CD4-positive, alpha-beta T cell treated with Interferon gamma for 1 hour (primary cell): ENCODE measurements at places on chromosomes 7 and 10.
A peak's percentile ranks its signal among the peaks of the same experiment; 100 is the strongest.

DNA sequence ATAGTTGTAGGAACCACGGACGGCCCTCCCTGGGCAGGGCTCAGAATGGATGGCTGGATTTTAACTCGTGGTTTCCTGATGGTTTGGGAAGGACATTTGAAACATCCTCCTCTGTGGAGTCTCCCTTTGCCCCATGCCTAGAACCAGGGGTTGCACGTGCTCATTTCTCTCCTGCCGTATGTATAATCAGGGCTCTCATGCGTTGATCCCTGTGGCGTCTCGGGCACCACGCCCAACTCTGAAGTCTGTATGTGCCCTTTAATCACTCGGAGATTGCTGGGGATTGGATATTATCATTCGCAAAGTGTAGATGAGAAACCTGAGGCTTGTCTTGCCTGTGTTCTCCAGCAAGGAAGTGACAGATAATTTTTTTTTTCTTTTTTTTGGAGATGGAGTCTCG lies 257.1 kb downstream of the CAMK1D start:
- DNase-seq: no peak

- DNase-seq: peak; percentile 17
Measured at GRCh38 chr7:157274991-157275427, 61.8 kb upstream of the DNAJB6 start.

- no peak for DNase-seq
Measured at GRCh38 chr10:53699684-53700083, 927.1 kb upstream of the MBL2 start.

DNA sequence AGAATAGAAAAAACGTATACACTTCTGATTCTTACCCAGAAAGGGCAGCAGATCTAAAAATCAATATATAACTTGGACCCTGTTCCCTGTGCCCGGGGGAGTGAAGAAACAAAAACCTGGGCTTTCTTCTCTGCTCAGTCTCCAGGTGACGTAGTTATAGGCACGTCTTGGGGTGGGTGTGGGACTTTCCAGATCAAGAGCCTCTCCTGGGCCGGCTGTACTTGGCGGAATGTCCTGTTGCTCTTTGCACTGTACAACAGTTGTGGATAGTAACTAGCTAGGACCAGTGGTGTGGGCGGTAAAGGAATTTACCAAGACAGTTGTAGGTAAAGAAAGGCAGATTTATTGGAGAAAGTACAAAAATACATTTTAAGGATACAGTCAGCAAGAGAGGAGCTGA lies 40.4 kb upstream of the STEAP4 start:
- no peak for DNase-seq

- no peak for DNase-seq
Measured at GRCh38 chr10:23096802-23097549, 1.6 kb downstream of the MSRB2 start.

DNA sequence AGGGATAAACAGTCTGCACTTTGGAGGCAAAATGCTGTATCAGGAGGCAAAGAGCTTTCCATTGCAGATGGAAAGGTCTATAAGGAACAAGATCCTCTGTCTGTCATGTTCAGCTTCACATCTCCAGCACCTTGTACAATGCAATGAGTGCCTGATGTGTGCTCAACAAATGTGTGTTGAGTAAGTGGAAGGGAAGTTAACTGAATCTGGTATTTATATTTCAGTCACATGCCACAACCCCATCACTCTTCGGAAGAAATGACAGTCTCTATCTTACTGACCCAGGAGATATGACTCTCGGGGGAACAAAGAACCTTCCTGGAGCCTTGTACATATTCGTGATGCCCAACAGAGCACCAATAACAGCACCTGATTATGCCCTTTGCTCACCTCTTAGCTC lies 20.0 kb upstream of the DNAJC1 start:
- no peak for DNase-seq

DNA sequence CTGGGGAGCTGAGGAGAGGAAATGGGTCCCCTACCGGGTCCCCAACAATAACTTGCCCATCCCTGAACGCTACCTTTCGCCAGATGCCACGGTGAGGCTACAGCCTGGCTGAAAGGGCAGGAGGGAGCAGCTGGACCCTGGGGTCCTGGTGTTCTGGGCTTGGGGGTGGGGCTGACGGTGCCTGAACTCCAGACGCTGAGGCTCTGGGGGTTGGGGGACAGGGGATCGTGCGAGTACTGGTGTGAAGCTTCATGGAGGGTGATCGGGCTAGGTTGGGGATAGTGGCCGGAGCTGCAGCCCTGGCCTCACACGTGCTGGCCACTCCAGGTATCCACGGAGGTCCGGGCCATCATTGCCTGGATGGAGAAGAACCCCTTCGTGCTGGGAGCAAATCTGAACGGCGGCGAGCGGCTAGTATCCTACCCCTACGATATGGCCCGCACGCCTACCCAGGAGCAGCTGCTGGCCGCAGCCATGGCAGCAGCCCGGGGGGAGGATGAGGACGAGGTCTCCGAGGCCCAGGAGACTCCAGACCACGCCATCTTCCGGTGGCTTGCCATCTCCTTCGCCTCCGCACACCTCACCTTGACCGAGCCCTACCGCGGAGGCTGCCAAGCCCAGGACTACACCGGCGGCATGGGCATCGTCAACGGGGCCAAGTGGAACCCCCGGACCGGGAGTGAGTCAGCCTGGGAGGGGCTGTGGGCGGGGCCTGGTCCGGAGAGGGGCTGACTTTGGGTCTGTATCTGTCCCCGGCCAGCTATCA lies 8.3 kb downstream of the AEBP1 start:
- no peak for DNase-seq

DNA sequence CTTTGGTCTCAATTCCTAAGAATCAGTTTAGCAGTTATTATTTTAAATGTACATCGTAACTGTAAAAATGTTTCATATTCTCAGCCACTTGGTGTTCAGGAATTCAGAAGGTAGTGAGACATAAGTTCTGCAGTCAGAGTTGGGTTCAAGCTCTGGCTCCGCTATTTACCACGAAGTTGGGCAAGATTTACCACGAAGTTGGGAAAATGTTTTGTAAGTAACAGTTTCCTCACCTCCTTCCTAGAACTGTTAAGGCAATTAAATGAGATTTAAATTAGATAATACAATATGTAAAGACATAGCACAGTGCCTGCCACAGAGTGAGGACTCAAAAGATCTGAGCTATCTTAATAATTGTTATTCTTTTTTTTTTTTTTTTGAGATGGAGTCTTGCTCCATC lies 16.3 kb upstream of the ABLIM1 start:
- DNase-seq: no peak

DNA sequence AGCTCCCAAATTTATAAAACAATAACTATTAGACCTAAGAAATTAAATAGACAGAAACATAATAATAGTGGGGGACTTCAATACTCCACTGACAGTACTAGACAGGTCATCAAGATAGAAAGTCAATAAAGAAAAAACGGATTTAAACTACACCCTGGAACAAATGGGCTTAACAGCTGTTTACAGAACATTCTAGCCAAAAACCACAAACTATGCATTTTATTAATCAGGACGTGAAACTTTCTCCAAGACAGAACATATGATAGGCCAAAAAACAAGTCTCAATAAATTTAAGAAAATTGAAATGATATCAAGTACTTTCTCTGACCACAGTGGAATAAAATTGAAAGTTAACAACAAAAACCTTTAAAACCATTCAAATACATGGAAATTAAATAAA lies 46.4 kb downstream of the ZNF680 start:
- DNase-seq: no peak

DNA sequence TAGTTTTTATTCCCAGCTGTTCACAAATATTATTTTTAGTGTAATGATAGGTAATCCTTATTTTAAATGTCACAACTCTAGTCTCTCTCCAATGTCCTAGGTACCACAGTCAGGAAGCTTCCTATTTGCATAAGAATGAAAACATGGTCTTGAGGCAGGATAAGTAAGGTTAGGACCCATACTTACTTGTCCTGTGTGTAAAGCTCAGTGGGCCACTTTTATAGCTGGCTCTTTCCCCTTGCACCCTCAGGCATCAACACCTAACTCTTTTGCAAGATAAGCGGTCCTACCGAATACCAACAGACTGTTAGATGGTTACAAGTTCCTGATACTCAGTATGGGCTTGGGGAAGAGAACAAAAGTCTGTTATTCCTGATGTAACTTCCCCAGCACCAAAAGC lies 986.9 kb downstream of the NRG3 start:
- no peak for DNase-seq

DNA sequence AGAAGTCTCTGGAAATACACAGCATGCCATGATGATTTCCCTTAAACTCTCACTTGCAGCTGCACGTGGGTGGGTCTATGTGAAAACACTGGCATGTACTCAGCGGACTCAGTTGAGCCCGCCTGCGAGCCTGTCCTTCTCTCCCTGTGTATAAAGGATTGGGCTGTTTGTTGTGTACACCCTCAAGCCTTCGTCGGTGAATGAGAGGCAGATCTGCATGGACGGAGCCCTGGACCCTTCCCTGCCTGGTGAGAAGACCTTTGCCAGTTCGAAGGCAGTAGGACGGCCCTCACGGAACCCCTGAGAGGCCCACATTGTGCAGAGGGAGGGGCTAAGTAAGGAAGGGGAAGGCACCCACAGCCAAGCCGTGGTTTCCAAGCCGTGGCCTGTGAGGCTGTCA lies 121.2 kb downstream of the WDFY4 start:
- no peak for DNase-seq

- DNase-seq: no peak
Measured at GRCh38 chr7:80464211-80464610, 47.7 kb downstream of the GNAT3 start.

DNA sequence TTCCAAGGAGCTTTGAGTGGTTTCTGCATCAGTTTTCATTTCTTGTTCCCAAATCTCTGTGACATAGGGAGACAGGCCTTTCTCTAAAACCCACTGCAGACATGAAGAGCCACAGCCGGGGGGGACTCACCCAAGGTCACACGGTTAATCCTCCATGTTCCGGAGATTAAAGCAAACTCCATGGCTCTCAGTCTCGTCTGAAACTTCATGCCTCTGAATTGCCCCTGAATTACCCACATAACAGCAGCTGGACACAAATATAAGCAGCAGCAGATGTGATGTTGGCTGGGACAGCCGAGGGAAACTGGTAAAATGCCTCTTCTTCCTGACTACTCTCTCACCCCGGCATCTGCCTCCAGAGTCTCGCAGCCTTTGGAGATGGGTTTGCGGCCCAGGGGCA lies 402.2 kb downstream of the DNAJB6 start:
- DNase-seq: no peak

- no peak for DNase-seq
Measured at GRCh38 chr7:43537765-43538403, 45.0 kb upstream of the STK17A start.

GRCh38 chr7:128221929-128222403 lies 19.1 kb upstream of the LEP start:
- DNase-seq: peak; percentile 17

DNA sequence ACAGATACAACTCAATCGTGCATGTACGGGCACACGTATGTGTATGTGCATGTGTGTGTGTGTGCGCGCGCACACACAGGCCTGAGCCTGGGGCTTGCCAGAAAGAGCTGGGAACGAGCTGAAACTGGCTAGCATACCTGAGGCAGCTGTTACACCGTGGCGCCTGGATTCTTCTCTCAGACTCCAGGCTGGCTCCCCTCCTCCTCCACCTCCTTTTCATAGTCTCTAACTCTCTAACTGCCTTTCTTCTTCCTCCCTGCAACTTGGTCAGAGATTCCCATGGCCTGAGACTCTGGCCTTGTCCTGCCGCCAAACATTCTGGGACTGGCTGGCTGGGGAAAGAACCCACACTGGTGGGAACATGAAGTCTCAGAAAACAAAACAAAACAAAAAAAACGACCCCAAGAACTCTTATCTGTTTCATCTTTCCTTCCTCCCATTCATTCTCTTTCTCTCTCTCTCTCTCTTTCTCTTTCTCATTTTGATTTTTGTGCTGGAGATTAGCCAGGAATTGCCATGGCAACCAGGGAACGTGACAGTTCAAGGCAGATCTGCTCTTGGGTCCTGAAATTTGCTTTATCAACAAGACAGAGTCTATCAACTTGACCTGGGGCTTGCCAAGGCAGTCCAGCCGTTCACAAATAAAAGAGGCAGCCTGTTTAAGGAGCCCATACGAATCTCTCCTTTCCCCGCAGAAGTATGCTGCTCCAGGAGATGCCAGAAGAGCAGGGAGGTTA lies 76.8 kb upstream of the SEM1 start:
- no peak for DNase-seq

GRCh38 chr10:102677331-102678067 lies 33.2 kb downstream of the TRIM8 start:
- DNase-seq: no peak

DNA sequence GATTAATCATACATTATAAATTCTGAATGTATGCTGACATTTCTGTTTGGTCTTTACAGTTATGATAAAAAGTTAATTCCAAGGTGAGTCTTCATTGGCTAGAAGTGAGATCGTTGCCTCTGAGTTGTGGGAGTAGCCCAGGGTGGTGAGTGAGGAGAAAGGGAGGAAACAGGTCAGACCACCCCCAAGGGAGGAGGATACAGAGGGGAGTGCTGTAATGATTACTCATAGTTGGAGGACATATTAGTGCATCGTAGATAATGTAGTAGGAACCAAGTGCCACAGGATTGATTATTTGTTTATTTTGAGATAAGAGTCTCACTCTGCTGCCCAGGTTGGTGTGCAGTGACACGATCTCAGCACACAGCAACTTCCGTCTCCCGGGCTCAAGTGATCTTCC lies 672.2 kb downstream of the INHBA start:
- DNase-seq: no peak

- DNase-seq: no peak
Measured at GRCh38 chr10:33386926-33387325, 52.5 kb upstream of the NRP1 start.

GRCh38 chr7:158943713-158944112 lies 87.4 kb downstream of the DYNC2I1 start:
- DNase-seq: no peak

GRCh38 chr7:126487728-126488442 lies 764.9 kb downstream of the GRM8 start:
- DNase-seq: no peak

GRCh38 chr10:29377333-29377961 lies 88.6 kb downstream of the LYZL1 start:
- DNase-seq: no peak

DNA sequence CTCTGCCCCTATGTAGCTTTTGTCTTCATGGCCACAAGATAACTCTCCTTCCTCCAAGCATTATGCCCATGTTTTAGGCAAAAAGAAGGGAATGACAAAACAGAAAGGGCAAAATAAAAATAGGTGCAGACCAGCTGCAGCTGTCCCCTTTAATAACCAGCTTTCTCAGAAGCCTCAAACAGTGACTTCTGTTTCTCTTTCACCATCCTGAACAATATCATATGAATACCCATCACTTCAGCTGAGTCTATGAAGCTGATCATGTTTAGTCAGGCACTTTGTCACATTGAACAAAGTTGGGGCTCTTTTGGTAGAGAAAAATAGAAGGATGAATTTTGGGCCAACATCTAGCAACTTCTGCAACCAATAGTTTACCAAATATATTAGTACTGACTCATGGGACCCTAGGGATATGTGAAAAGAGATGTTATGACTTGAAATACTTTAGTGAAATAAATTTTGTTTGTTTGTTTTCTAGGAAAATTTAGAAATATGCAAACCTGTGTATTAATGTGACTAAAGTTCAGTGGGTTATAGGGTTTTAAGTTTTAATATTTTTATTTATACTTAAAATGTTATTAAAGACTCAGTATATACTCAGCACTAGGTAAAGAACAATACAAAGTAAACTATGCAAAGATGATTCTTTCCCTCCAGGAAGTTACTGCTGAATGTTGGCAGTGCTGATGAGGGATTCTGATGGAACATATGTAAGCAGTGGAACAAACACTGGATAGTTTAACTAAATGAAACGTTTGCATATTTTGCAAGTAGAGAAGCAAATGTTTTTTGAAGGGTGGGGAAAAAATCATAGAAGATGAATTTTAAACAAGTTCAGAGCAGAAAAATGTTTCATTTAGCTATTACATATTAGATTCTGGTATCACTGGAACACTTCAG lies 133.7 kb downstream of the FOXP2 start:
- no peak for DNase-seq
